ENCODE measurements at places on chromosomes 1 and 21. TPM values are rescaled to one million over a fixed set of nuclear protein-coding genes. Genes with fewer than 3 reads are reported as not detected.

DNA sequence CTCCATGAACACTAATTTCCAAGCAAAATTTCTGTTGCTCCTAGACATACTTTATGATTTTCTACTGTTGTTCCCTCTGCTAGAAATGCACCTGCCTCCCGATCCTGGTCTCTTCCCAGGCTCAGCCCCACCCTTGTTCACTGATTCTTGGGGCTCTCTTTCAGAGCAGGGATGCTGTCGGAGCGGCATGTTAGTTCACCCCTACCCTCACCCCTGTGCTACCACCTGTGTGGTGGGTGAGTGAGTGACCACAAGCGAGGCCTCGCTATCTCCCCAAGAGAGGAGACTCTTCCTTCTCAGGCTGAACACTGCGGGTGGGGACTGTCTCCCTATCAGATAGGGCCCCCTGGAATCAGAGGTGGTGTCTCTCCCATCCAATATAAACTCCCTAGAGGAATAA lies 4.9 kb upstream of the S100A8 start:
- DNase-seq: no peak

DNA sequence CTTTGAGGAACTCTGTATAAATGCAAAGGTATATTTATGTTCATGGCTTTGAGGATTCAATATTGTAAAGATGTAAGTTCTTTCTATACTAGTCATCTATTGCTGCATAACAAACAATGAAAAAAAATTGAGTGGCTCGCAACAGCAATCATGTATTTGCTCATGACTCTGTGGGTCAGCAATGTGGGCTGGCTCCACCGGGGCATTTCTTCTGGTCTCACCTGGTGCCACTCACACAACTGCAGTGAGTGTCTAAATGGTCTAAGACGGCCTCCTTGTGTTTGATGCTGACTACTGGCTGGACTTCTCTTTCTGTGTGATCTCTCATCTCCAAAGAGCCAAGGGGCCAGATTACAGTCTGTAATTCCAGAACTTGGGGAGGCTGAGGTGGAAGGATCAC lies 45.1 kb upstream of the EXO1 start:
- no peak for DNase-seq

GRCh38 chr1:232557502-232558191 lies 72.3 kb downstream of the SIPA1L2 start:
- no peak for DNase-seq

- DNase-seq: no peak
Observed at GRCh38 chr1:7510389-7510931, 260.6 kb upstream of the VAMP3 start.

- no peak for DNase-seq
Observed at GRCh38 chr1:208242941-208243526, 1.1 kb downstream of the PLXNA2 start.

- no peak for DNase-seq
Observed at GRCh38 chr21:44710294-44710665, 1.1 kb downstream of the TSPEAR start.

- DNase-seq: no peak
Observed at GRCh38 chr1:53552981-53553733, 94.0 kb downstream of the DMRTB1 start.

DNA sequence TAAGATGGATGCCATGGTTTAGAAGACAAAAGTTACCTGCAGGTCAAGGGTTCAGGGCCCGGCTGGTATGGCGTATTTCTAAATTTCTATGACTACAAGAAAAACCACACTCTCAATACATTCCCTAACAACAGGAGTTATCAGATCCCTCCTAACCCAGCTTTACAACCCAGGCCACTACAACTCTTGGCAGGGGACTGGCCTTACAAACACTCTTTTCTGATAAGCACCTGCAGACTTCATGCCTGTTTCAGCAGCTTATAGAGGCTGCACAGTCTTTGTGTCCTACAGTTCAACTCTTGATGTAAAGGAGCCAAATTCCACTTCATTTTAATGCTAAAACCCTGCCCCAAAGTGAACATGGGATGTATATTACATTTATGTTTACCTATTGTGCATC lies 461.4 kb downstream of the SIPA1L2 start:
- DNase-seq: no peak

DNA sequence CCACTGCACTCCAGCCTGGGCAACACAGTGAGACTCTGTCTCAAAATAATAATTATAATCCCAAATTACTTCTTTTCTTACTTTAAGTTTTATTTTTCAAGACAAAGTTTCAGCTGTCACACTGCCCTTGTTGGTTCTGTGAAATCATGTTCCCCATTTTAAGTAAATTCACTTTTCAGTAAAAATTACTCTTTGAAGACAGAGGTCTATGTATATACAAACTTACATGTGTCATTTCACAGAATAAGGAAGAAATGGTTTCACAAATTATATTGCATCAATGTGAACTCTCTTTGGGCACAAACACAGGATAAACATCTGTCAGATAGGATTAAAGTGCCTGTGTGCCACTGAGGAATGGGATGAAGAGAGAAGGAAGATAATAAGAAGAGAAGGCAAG lies 33.1 kb upstream of the ETS2 start:
- no peak for DNase-seq

DNA sequence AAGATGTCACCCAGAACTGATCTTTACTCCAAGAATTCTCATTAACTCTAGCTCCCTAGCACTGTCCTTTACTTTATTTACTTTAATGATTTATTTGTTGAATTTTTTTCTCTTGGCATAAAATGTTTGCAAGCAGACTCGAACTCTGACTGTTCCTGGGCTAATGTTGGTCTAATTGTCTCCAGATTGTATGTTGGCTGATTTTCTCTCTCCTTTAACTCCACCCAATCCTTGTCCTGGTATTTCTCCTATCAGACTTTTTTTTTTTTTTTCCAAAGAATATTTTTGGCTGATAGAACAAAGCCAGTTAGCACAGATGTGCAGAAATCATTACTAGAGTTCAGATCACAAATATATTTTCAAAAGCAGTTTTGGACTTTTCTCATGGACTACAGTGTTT lies 82.6 kb downstream of the ATF6 start:
- DNase-seq: no peak

DNA sequence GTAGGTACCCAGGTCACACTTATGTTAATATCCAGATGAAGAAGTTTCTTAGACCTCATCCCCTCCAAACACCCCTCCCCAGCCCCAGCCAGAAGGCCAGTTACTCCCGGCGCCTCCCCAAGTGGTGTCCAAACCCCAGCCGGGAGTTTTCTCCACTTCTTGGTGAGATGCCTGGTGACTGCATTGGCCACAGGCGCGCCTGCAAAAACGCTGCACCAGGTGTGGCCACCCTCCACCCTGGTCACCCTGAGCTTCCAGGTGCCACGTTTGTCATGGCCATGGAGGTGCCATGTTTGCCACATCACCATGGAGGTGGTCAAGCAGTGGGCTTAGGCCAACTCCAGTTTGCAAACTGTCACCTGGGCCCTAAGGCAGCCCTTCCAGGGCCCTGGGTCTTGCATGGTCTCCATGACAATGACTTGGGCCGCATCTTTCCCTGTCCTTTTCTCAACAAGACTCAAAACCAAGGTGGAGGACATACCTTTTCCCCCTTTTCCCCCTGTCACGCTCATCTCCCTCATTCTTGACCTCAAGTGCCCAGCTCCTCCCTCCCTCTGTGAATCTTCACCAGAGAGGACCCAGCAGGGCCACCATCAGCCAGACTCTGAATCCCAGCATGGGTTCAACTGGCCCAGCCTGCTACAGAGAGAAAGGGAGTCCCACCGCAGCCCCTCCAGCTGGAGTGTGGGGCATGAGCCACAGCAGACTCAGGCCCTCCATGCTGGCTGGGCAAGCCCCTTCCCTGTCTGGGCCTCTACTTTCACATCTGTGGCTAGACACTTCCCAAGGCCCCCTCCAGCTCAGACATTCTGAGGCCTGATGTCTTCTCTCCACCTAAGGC lies 125.9 kb upstream of the ZBTB40 start:
- DNase-seq: no peak

DNA sequence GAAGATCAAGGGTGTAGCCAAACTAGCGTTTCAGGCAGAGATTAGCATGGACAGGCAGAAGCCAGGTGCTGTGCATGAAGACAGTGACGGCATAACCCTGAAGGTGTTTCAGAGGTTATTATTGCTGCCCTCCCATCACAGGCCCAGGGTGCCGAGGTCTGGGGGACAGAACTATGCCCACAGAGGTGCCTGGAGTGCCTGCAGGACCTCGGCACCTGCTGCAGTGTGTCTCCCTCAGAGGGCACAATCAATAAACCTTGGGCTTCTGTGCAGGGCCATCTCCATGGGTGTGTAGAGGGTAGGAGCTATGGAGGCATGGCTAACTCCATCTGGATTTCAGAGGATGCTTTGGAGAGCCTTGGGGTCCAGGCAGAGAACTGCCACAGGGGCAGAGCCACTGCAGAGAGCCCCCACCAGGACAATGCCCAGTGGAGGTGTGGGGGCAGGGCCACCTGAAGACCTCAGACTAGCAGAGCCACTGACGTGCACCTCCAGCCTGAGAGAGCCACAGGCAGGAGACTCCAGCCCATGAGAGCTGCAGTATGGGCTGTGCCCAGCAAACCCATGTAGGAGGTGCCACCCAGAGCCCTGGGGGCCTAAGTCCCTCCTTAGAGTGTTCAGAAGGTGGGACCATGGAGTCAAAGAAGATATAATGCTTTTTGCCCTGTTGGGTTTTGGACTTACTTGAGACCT lies 5.7 kb upstream of the ABCG1 start:
- no peak for DNase-seq

GRCh38 chr1:204384636-204385352 lies 25.1 kb upstream of the PLEKHA6 start:
- no peak for DNase-seq

GRCh38 chr1:19845555-19845954 lies 30.5 kb upstream of the RNF186 start:
- no peak for DNase-seq

DNA sequence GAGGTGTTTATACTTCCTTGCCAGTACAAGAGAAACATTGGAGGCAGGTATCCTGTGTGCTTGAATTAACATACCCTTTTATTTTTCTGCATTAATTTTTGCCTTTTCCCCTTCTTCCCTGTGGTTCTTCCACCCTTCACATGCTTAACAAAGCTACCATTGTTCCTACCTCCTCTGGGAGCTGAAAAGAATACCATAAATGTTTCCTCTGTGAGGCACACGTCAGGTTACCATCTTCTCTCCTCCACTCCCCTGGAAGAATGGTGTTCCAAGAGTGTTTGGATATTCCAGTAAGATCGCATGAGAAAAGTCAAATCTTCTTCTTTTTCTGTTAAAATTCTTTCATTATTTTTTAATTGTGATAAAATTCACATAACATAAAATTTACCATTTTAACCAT lies 74.6 kb upstream of the MARK1 start:
- DNase-seq: no peak

DNA sequence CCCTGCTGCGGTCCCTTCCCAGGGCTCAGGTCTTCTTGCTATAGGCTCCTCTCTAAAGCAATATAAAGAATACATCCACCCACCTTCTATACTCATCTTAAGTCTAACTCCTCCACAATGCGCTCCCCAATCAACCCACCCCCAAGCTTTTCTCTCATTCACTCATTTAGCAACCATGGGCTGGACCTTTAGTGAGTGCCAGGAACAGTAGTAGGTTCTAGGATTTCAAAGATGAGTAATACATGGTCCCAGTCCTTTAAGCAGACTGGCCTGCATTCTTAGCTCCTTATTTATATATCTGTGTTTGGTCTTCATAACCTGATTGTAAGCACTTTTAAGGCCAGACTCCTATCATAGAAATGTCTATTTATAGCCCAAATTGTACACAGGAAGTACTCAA lies 5.9 kb downstream of the CAMK1G start:
- DNase-seq: no peak

GRCh38 chr1:204923201-204923600 lies 52.5 kb downstream of the NFASC start:
- no peak for DNase-seq

DNA sequence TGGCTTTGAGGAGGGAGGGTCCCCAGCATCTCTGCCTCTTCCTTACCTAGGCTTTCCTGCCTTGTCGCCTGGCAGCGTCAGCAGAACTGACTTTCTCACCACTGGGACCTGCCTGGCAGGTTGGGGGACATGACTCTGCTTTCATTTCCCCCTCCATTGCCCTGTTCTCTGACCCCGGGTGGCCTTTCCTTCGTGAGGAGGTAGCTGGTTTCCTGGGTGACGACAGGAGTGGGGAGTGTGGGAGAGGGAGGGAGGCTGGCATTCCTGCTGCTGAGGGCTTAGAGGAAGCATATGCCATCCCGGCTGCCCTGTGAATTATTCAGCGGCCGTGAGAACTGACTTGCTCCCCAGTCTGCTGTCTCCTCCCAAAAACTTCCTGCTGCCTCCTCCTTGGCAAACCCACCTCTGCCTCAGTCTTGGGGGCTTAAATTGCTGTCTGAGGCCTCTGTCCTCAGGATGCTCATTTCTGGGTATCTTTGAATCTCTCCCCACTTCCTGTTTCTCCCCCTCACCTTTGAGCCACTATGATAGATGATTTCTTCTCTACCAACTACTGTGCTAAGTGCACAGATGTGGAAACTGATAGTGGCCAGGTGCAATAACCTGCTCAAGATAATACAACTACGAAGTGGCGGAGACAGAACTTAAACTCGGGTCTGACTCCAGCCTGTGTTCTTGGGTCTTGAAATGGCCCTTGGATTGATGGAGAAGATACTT lies 182.0 kb upstream of the CSF3R start:
- DNase-seq: no peak

DNA sequence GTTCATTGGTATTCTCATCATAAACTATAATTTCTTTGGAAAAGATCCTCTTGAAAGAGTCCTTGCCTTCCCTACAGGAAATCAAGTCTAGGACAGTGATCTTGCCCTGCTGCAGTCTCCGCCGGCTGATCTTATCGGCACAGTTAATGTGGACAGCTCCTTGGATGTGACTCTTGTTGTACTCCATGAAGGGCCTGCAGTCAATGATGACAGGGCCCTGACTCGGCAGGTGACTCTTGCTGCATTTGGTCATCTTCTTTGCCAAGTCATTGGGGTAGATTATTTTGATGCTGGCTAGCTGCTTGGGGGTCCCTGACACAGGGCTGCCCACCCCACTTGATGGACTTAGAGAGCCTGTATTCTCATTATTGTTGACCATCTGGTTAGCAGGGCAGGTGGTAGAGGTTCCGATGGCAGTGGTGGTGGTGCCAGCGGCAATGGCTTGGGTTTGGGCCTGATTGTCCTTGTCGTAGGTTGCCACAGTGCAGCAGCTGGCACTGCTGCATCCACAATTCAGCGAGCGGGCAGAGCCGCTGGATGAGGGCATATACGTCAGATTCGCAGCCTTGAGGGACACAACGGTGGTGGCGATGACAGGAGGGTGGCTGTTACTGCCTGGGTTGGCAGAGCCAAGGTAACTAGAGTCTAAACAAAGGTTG lies 2.7 kb downstream of the DUSP10 start:
- DNase-seq: no peak

- DNase-seq: no peak
Observed at GRCh38 chr1:79981481-79981880, 975.0 kb upstream of the ADGRL4 start.

Gene CHI3L1
- polyA plus RNA-seq: 12.9 TPM

Gene PRAMEF20
- polyA plus RNA-seq: not detected

Gene SYTL1
- 8.3 TPM for polyA plus RNA-seq

Gene VHLL
- polyA plus RNA-seq: not detected

Gene EDN2
- polyA plus RNA-seq: 3.1 TPM

Gene TMEM269
- 0.44 TPM for polyA plus RNA-seq

Gene NPL
- polyA plus RNA-seq: 4.5 TPM

Gene RHD
- 1.6 TPM for polyA plus RNA-seq

Gene ITGB2
- 16.0 TPM for polyA plus RNA-seq

Gene FBLIM1
- 41.8 TPM for polyA plus RNA-seq

Gene AADACL3
- not detected for polyA plus RNA-seq

Gene DCAF6
- polyA plus RNA-seq: 84.4 TPM
